ENCODE measurements at places on chromosomes 5 and 9.

DNA sequence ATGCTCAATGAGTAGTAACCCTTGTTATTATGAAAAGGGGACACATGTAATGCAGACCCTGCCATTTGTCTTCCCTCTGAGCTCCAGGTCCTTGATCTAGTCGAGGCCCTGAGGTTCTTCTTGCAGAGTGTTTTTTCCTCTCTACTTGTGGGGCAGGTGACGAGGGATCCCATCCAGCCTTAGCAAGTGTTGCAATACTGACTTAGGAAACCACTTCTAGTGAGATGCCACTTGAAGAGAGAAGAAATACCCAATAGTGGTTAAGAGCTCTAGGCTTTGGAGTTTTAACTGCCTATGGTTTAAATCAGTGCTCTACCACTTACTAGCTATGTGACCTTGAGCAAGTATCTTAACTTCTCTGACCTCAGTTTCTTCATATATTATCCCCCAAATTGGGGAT is 10.2 kb downstream of the PPARGC1B start:
- no peak for DNase-seq

DNA sequence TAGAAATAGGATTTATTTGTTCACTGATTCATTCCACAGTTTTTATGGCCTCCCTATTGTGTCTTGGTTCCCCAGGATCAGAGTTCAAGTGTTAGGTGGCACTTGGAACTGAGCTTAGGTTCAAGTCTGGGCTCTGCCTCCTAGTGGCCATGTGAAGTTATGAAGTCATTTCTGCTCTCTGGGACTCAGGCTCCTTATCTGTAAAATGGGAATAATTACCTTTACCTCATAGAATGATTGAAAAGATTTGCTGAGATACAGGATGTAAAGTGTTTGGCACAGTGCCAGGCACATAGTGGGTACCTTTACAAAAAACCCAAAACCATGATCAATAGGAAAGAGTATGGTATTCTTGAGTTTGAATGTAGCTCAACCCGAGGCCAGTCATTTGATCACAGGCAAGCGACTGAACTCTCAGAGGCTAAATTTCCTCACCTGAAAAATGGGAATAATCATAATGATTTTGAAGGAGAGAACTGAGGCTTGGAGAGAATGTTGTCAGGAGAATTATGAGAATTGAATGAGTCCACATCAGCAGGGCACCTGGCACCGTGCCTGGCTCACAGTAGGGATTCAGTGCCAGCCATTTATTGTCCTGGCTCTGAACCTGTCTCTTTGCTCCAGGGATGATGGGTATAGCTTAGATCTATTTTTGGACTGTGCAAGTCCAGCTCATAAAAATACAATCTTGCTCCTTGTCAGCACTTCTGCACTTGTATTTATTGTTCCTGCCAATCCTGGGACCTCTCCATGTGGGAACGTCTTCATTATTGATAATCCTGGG is 10.8 kb downstream of the NSG2 start:
- no peak for DNase-seq

DNA sequence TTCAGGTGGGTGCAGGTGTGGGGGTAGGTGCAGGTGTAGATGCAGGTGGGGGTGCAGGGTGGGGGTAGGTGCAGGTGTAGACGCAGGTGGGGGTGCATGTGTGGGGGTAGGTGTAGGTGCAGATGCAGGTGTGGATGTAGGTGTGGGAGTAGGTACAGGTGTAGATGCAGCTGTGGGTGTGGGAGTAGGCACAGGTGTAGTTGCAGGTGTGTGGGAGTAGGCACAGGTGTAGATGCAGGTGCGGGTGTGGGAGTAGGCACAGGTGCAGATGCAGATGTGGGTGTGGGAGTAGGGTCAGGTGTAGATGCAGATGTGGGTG is 94.6 kb downstream of the PHF2 start:
- no peak for DNase-seq

GRCh38 chr9:134033516-134034214 is 8.4 kb downstream of the BRD3OS start:
- no peak for DNase-seq

DNA sequence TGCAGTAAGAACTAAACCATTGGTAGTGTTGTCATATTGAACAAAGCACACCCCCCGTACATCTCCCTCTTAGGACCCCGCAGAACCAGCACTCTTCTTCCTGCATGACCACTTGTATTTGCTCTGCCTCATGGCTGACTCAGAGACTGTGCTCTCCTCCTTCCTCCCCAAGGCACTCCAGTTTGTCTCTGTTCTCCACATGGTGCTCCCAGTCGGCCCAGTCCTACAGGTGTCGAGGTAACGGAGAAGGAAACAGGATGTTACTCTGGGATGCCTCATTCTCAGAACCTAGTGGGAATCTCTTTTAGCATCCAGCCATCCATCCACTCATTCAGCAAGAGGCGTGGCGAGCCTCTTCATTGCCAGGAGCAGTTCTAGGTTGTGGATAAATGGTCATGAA is 97.0 kb upstream of the NIPAL4 start:
- DNase-seq, result no peak

DNA sequence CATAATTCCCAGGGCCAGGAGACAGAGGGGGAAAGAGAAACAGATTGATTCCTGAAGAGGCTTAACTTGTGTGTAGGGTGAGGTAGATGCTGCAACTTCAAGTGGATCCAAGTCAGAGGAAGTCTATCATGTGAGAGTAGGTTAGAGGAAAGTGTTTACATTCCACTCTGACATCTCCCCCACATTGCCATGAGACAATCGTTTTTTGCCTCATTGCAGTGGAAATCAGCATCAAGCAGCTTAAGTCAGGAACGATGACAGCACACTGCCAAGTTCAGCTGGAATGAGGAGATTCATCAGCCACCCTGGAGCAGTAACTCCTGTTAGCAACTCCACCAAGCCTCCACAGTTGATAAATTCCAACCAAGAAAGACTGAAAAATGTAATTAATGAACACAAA is 689.7 kb upstream of the MEF2C start:
- no peak for DNase-seq

DNA sequence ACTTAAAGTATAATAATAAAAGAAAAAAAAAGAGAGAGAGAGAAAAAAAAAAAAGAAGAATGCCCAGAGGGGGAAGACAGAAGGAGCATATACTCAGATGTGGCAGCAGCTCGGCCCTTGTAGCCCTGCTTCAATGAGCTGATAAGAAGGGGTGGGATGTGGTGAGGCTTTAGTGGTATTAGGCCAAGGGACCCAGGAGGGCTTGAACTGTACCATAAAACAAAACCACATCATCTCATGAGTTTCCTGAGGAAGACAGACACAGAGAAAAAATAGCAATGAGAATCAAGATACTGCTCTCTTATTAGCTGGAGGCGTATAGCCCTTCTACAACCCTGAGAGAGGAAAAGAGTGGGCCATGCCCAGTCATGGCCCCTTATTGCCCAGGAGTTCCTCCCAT is 72.8 kb downstream of the SLC1A1 start:
- no peak for DNase-seq

DNA sequence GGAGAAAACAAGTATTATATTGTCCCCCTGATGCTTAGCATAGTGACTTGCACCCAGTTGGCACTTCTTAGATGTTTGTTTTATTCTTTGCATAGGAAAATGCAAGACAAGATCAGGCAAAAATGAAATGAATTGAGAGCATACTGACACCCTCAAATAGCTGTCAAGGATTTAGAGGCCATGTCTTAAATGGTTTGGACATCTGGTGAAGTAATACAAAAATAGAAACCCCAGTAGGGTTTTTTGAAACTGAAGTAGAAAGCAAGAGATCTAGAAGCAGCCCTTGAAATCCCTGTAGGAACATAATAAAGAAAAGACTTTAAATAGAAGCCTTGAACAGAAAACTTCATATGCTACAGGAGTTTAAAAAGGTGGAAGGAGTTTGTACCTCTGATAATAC is 174.3 kb downstream of the ANXA1 start:
- DNase-seq, result no peak

GRCh38 chr5:113319256-113320053 is 115.3 kb downstream of the TSSK1B start:
- no peak for DNase-seq

DNA sequence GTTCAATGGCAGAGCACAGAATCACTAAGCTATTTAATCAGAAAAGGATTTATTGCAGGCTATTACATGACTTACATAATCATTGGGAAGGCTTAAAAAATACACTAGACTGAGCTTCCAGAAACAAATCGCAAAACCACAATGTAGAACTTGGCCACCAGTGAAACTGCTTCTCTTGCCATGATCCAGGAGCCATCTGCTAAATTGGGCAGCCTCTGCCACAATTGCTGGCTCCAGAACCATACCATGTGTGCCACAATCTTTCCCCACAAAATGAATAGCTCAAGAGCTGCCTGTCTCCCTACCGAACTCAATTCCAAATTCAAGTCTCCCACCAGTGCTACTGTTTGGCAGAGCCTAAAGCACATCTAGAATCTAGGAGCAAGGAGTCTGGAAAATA is 9.8 kb upstream of the ERAP1 start:
- no peak for DNase-seq

GRCh38 chr9:88321764-88322163 is 66.5 kb upstream of the SPIN1 start:
- DNase-seq, result no peak

- no peak for DNase-seq
Observed at GRCh38 chr5:138275379-138275782, 960 bp upstream of the GFRA3 start.

DNA sequence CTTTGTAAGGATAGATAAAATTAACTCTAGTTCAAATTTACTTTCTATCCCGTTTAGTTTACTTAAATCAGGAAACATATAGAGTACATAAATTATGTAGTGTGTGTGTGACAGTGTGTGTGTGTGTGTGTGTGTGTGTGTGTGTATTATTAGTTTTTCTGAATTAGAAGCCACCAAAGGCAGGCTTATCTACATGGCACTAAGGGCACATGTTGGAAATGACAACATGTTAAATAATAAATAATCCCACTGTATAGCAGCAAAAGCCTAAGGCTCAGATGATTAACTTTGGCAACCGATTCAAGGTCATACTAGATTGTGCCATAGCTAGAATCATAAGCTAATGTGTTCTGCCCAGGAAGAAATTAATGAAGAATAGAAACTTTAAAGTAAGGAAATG is 54.6 kb downstream of the MEGF9 start:
- no peak for DNase-seq

GRCh38 chr9:136754059-136754572 is 3.9 kb downstream of the LCN8 start:
- no peak for DNase-seq

- DNase-seq, result no peak
Observed at GRCh38 chr5:14036514-14036913, 92.0 kb upstream of the DNAH5 start.

DNA sequence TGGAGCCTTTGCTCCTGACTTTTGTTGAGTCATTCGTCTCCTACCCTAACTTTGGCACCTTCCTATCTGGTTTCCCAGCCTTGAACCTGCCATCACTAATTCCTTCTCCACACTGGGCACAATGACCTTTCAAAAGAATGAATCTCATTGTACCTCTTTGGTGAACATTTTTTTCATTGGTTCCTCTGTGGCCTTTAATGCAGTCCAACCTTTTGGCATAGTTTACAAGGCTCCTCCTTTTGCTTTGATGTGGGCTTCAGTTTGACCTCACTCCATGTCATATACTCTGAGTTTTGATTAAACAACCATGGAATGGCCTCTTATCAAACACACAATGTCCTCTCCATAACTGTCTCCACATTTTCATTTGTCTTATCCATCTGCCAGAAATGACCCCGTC is 14.5 kb upstream of the ROPN1L start:
- no peak for DNase-seq

GRCh38 chr5:171573451-171574225 is 154.2 kb downstream of the FGF18 start:
- DNase-seq, result no peak

- DNase-seq, result no peak
Observed at GRCh38 chr9:79312686-79313421, 258.9 kb upstream of the TLE4 start.

DNA sequence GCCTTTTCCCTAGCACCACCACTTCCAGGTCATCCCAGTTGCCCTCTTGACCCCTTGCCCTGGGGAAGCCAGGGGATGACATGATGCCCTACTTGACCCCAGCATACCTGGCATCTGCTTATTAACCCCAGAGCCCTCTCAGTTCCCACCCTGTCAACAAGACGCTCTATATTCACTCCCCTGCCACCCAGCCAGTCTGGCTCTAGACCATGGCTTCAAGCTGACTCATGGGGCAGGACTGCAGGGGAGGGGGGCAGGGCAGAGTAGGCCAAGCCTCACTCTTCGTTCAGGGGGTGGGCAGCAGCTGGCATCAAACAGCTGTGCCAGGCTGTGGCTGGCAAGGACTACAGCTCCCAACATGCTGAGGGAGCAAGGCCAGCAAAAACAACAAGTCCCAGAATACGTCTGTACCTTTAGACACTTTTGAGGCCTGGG is 5.3 kb downstream of the ATOSB start:
- DNase-seq, result no peak

GRCh38 chr5:117759849-117760499 is 1185.4 kb upstream of the SEMA6A start:
- DNase-seq, result no peak
